ENCODE measurements at places on chromosomes 16 and 17.

- DNase-seq = no peak
Measured at GRCh38 chr16:54480429-54480828, 193.8 kb upstream of the IRX3 start.

DNA sequence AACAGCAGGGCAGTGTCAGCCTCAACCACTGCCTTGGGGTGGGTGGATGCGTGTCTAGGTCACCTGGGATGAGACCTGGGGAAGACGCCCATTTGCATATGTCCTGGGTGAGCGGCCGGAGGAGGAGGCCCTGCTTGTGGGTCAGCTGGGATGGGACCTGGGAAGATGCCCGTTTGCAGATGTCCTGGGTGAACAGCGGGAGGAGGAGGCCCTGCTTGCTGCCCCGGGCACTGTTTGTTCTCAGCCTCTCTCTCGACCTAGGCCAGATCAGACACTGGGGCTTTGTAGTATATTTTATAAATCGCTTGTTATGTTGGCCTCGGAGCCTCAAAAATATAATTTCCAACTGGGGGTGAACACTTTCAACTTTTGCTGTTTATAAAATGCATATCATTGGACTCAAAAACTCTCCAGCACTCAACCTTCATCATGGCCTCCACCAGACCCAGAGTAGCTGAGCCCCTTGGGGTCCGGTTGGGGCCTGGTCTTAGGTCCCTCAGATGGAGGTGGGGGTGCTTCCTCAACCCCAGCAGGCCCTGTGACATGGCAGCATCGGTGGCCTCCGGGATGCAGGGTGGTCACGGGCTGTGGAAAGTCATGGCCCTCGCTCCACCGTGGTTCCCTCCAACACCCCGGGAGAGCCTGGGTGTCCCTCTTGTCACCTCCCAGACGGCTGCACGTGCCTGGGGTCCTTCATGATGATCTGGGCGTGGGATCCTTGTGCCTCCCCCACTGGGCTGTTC, 17.3 kb downstream of the DBNDD1 start:
- no peak for DNase-seq

GRCh38 chr16:87685766-87686165, 80.0 kb downstream of the KLHDC4 start:
- DNase-seq = no peak

DNA sequence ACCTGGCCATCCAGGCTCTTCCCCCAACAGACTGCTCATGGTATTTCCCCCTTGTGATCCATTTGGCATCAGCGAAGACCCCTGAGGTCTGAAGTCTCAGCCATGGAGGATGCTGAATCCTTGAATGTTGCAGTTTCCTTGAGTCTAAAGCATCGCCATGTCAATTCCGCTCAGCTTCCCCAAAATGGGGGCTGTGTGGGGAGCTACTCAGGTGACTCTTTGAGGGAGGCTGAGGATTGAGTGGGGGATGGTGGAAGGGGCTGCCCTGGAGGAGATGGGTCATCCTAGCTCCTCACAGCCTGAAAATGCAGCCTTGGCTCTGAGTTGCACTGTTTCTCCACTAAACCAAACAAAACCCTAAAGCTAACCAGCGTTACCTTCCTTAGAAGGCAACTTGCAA, 2.6 kb downstream of the C16orf78 start:
- no peak for DNase-seq

- no peak for DNase-seq
Measured at GRCh38 chr16:66927918-66928649, 2.7 kb upstream of the RRAD start.

All from GF-D8 (cell line).